ENCODE measurements at places on chromosomes 3 and 15. TPM values are rescaled to one million over a fixed set of nuclear protein-coding genes. Genes with fewer than 3 reads are reported as not detected.

SNTN gene
- polyA plus RNA-seq: not detected

CEP63 gene
- polyA plus RNA-seq: 56.3 TPM

- no peak for DNase-seq
- no peak overlapping the region for H3K4me3 ChIP-seq
- H3K36me3 ChIP-seq: no peaks in the 10 kb centered on the region
- no peaks in the 10 kb centered on the region for H3K27me3 ChIP-seq
- H3K27ac ChIP-seq: no peak overlapping the region
These were observed 72.2 kb upstream of the EPHB3 start for GRCh38 chr3:184489268-184489841.

DNA sequence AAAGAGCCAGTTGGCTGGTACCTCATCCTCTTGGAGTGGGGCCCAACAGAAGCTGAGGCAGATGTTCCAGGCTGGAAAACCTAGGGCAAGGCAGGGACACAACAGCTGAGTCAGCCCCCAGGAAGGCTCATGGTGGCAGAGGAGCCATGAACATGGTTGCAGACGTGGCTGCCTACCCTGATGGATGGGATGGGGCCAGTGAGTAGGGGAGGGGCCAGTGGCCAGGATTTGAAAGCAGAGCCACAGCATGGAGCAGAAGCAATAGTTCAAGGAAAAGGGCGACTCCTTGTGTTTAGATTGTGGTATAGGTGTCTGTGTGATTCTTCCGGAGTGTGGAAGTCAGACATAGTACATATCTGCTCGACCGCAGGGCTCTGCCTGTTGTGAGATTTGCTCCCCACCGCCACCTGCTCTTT, 24.2 kb downstream of the PXYLP1 start:
- H3K36me3 ChIP-seq: peaks cover 8% of the 10 kb centered on the region
- no peak for DNase-seq
- no peaks in the 10 kb centered on the region for H3K27me3 ChIP-seq
- peaks cover 12% of the 10 kb centered on the region for H3K4me1 ChIP-seq

- no peak overlapping the region for H3K4me3 ChIP-seq
- no peaks in the 10 kb centered on the region for H3K27me3 ChIP-seq
- H3K4me1 ChIP-seq: no peaks in the 10 kb centered on the region
- H3K36me3 ChIP-seq: peaks cover 88% of the 10 kb centered on the region
- no peak for DNase-seq
These were observed 11.2 kb upstream of the CXCR6 start for GRCh38 chr3:45932112-45932511.

DNA sequence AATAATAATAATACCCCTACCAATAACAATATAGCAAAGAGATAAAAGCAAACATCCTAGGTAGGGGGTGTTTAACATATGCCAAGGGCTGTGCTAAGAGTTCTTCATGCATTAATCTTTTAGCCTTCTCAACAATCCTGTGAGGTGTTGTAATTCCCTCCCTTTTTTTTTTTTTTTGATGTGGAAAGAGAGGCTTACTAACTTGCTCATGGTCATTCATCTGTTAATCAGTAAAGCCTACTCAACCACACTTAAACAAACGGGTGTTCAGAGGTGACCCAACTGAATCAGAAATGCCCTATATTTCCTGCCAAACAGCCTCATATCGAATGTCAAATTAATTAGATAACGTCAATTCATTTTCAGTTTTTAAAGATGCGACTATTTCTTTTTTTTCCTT, 232.1 kb downstream of the CTNNB1 start:
- no peaks in the 10 kb centered on the region for H3K4me1 ChIP-seq
- H3K27me3 ChIP-seq: no peaks in the 10 kb centered on the region
- H3K36me3 ChIP-seq: no peaks in the 10 kb centered on the region
- H3K27ac ChIP-seq: no peak overlapping the region

- no peak for DNase-seq
- H3K27ac ChIP-seq: no peak overlapping the region
- no peaks in the 10 kb centered on the region for H3K36me3 ChIP-seq
- no peak overlapping the region for H3K4me3 ChIP-seq
These were observed 329.9 kb downstream of the RBMS3 start for GRCh38 chr3:29610781-29611180.

- DNase-seq: no peak
- H3K4me1 ChIP-seq: no peaks in the 10 kb centered on the region
- no peak overlapping the region for H3K4me3 ChIP-seq
- no peaks in the 10 kb centered on the region for H3K27me3 ChIP-seq
- no peaks in the 10 kb centered on the region for H3K36me3 ChIP-seq
- H3K27ac ChIP-seq: no peak overlapping the region
These were observed 141.0 kb downstream of the TMCO5A start for GRCh38 chr15:38075466-38075865.

- H3K27ac ChIP-seq: no peak overlapping the region
- no peaks in the 10 kb centered on the region for H3K4me1 ChIP-seq
- no peak for DNase-seq
- no peaks in the 10 kb centered on the region for H3K27me3 ChIP-seq
- H3K36me3 ChIP-seq: no peaks in the 10 kb centered on the region
- no peak overlapping the region for H3K4me3 ChIP-seq
These were observed 29.3 kb upstream of the MYO1E start for GRCh38 chr15:59401824-59402569.

Data from naive thymus-derived CD4-positive, alpha-beta T cell (primary cell).